Stimulated activated CD4-positive, alpha-beta T cell treated with anti-CD3 and anti-CD28 coated beads, Interleukin-4, amount 100 ng/mL, for 24 hours (primary cell): ENCODE measurements at places on chromosomes 12 and 14.

DNA sequence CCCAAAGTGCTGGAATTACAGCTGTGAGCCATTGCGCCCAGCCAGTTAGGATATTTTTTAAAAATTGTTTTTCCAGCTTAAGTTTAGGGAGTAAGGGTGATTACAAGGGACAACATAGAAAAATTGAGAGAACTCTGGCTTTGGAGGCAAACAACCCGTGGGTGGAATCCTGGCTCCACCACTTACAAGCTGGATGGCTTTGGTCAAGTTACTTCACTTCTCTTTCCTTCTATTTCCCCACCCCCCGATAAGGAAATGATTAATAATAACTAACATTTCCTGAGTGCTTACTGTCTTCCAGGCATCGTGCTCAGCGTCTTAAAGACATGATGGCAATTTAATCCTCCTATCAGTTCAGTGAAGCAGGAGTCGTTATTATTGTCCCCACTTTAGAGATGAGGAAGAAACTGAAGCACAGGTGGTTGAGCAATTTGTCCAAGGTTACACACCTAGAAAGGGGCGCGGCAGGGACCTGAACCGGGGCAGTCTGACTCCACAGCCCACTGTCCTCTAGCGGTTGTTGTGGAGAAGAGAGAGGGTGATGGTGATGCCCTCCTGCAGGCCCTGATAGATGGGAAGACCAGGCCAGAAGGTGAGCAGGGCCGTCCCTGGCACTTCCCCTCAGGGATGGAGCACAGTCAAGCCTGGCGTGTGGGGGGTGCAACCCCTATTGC lies 16.7 kb upstream of the FAIM2 start:
- DNase-seq: no peak

DNA sequence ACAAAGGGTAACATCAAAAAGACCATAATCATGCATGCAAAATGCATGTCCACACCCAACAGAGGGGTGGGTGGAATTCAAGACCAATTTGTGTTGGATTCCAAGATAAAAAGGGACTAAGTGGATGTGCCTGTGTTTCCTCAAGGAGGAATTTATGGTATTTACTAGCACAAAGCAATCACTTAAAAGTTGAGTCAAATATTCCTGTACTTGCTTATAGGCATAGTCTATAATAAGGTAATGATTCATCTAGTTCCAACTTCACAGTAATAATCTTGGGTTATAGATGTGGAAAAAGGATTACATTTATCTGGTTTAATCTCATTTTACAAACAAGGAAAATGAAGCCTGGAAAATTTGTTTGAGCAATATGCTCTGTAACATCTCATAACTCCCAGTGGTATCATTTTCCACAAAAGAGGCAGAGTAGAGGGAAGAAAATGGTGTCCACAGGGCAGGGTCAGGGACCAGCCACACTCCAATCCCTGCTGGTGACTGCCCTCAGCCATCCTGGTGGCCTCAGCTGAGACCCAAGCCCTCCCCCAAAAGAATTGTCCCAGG lies 80.8 kb upstream of the REP15 start:
- no peak for DNase-seq

GRCh38 chr14:33282331-33283230 lies 343.9 kb downstream of the NPAS3 start:
- DNase-seq: no peak

GRCh38 chr12:65611396-65611795 lies 212.9 kb upstream of the HMGA2 start:
- DNase-seq: no peak
